AG09309 (cell line): ENCODE measurements at places on chromosomes 2 and 18.

DNA sequence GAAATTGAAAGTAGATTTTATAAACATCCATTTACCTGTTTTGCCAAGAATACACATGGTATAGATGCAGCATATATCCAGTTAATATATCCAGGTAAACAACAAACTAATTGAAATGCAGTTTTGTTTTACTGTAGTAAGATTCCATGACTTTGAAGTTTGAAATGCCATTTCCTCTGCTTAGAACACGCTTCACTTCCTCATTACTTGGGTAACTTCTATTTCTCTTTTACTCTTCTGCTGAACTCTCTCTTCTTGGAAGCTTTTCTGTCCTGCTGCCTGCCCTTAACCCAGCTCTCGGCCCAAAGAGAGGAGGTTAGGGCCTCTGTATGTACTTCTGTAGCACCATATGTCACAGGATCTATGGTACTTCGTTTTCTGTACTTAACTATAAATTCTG is 14.1 kb upstream of the IL1RL2 start:
- no peak for DNase-seq

DNA sequence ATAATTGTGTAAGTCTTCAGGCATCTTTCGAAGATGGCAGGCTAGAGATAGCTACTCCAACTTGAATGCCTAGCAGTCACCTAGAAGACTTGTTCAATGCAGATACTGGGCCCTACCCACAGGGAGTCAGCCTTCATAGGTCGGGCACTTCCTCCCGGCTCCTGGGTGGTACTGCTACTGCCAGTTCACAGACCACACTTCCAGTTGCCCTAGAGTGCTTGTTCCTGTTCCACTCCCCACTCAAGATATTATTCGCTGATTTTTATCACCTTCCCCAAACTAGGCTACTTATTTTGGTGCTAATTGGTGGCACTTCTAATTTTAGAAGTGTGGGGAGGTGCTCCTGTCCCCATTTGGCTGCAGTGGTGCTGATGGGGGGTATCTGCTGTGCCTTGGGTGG is 34.2 kb downstream of the INPP4A start:
- no peak for DNase-seq

DNA sequence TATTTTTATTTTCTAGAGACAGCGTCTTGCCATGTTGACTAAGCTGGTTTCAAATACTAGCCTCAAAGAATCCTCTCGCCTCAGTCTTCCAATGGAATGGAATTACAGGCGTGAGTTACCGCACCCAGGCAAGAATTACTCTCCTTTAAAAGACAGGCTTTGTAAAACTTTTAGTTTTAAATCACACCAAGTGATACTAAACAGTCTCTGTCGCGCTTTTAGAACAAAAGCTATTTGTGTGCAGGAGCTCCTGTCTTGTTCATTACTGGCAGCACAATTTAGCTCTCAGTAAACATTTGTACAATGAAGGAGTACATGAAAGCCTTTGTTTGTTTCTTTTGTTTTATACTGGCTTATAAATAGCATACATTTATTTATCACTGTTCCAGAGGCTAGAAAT is 1719.2 kb upstream of the PIK3C3 start:
- no peak for DNase-seq

GRCh38 chr2:88556026-88556425 is 71.2 kb downstream of the EIF2AK3 start:
- DNase-seq, result no peak

- no peak for DNase-seq
These were observed 67.7 kb upstream of the ITGA4 start for GRCh38 chr2:181389524-181389923.

DNA sequence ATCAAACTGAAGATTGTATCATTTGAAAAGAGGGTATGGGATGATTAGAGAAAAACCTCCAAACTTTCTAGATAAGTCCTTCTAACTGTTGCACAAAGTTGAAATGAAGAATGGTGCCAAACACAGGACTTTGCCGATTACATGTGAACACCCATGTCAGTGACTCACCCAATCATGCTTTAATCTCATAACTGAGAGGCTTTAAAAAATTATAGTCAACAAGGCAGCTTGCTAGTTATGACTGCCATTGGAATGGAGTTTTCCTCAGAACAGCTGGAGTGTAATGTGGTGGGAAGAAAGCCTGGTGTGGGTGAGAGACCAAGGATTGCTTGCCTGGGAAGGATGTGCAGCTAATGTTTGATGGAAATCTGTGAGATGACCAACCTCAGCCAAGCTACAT is 98.2 kb upstream of the ALPP start:
- DNase-seq, result no peak

- DNase-seq, result no peak
These were observed 47.9 kb downstream of the RAB3GAP1 start for GRCh38 chr2:135099802-135100483.

- DNase-seq, result no peak
These were observed 17.9 kb upstream of the ALPI start for GRCh38 chr2:232438091-232438490.

DNA sequence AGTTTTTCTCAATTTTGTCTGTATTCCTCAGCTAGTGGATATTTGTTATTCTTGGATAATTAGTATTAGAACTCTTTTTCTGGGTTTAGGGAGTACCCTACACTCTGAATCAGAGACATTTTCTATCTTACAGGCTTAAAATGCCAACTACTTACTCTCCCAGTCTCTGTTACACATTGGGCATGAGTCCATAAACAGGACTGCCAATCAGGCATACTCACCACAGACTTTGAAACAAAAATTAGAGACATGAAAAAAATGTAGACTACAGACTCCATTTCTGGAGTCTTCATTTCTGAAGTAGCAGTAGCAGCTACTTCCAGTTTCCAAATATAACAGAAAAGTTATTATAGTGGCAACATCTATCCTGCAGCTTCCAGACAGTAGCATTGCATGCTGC is 279.7 kb downstream of the MBD5 start:
- no peak for DNase-seq

GRCh38 chr2:235698028-235698427 is 204.2 kb downstream of the AGAP1 start:
- no peak for DNase-seq

DNA sequence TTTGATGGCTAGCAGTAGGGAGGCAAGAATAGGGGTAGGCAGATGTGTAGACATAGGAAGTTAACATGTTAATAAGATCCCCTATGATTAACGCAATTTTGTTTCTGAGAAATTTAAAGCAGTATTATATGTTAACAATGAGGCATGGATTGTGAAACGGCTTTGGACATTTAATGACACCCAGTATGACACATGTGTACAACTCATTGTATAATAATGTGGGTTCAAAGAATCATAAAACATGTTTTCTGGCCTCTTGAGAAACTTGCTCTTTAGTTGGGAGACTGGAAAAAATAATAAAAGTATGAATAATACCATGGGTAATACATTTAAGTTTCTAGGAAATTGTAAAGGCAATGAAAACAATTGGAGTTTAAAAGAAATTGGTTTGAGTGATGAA is 332.1 kb upstream of the CDH20 start:
- DNase-seq, result peak; percentile 8

- no peak for DNase-seq
These were observed 65.1 kb downstream of the SMIM21 start for GRCh38 chr18:75362435-75362834.

DNA sequence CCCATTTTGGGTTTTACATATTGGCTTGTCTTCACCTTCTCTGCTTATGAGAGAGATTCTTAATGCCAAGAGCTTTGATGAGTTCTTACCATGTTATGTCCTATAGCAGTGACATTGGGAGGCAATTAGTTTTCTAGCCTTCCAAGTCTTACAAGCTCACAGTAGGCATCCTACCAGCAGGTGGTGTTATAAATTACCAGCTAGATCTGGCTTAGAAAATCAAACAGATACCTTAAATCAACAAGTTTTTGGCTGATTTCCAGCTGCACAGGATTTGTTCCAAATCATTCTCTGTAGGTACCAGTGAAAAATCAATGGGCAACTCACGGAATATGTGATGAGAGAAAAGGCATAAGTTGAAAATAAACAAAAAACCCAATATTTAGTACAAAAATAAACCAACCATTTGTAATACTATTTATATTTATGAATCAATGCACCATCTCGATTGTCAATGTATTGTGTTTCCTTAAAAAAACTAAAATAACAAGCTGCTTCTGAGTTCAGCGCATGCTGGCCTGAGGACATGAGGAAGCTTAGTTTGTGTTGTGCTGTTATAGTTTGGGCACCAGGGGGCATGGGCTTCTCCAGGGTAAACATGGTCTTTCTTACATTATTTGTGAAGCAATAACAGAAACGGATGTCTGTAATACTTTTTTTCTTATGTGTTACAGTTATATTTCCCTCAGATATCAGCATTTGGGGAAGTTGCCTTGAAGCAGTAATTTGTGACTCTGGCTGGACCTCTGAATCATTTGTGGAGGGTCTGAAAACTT is 34.1 kb upstream of the NXPH2 start:
- DNase-seq, result no peak

DNA sequence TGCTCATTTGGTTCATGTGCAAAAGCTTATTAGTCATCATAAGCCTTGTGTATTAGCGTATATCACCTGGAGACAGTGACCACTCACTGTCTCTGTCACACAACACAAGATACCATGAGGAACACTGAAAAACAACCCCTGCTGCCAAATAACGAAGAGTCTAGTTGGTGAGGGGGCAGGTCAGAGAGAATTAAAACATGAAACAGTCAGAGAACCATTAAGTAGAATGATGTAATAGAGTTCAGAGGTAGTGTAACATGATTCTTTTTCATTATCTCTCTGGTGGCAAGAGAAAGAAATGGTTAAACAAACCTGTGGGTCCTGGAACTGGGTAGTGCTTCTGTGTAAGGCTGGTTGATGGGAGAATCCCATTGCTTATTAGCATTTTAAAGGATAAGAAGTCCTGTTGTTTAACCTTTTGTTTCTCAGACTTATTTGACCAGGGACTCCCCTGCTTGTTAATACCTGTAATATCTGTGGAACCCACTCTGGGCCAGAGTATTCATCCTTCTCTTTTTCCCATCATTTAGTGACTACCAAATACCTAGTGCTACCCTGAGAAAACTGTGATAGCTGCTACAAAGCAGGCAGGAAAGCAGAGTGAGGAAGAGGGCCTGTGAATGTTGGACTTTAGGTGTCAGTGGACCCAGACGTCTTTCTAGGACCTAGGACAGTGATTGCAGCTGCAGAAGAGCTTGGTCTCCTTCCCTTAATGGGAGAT is 38.0 kb downstream of the PTRHD1 start:
- no peak for DNase-seq

GRCh38 chr2:19225931-19226330 is 132.5 kb downstream of the OSR1 start:
- no peak for DNase-seq

DNA sequence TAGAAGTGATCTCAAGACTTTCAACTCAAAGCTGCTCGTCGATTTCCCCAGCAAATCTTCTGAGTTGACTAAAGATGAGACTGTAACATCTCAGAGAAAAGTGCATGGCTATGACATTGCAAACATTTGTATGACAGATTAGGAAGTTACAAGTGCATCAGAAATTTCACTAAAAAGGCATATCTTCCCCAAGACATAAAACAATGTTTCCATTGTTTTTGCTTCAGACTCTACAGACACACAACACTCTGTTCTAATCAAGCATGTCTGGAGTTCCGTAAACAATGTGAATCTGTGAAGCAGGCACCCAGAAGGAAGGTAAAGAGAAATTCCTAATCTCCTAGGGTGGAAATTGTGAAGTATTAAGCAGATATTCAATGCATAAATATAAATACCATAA is 144.6 kb upstream of the LYPD1 start:
- DNase-seq, result no peak

DNA sequence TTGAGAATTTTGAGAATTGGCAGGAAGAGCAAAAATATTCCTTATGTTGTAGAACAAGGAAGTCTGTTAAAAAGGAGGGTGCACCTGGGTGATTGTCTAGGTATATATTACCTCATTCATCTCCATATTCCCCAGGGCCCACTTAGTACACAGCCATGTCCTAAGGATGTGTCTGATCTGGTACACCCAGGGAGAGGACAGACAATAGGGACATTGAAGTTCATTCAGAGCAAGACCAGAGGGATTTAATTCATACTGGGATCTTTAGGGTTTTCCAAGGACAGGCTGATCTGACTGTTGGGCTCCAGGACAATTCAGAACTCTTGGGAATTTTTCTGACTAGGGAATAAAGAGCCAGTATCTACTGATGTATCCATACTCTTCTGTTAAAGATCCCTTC is 112.1 kb downstream of the PHLPP1 start:
- DNase-seq, result no peak

GRCh38 chr2:233789554-233789953 is 11.4 kb downstream of the MROH2A start:
- DNase-seq, result no peak

DNA sequence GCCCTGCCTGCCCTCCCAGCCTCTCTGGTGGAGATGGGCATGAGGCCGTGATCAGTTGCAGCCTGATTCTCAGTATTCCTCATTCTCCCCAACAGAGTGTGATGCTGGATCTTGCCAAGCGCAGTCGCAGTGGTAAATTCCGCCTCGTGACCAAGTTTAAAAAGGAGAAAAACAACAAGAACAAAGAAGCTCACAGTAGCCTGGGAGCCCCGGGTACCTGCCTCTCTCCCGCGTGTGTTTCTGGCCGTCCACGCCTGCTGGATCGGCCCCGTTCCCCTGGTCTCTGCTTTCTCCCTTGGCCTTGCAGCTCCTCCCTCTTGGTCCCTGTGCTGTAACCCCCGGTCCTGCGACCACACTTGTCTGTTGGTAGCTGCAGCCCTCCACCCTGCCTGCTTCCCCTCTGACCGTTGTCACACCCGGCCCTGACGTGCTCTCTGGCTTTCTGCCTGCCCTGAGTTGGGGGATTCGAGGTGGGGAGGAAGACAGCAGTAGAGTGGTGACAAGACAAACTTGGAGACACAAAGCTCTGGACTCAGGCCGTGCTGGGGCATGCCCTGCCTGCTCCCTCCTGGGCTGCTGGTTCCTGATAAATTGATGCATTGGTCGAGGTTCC is 99.5 kb downstream of the USP40 start:
- DNase-seq, result no peak

GRCh38 chr2:229170916-229171315 is 100.2 kb downstream of the PID1 start:
- no peak for DNase-seq

- DNase-seq, result no peak
These were observed 49.4 kb downstream of the AQP12A start for GRCh38 chr2:240741091-240741490.

DNA sequence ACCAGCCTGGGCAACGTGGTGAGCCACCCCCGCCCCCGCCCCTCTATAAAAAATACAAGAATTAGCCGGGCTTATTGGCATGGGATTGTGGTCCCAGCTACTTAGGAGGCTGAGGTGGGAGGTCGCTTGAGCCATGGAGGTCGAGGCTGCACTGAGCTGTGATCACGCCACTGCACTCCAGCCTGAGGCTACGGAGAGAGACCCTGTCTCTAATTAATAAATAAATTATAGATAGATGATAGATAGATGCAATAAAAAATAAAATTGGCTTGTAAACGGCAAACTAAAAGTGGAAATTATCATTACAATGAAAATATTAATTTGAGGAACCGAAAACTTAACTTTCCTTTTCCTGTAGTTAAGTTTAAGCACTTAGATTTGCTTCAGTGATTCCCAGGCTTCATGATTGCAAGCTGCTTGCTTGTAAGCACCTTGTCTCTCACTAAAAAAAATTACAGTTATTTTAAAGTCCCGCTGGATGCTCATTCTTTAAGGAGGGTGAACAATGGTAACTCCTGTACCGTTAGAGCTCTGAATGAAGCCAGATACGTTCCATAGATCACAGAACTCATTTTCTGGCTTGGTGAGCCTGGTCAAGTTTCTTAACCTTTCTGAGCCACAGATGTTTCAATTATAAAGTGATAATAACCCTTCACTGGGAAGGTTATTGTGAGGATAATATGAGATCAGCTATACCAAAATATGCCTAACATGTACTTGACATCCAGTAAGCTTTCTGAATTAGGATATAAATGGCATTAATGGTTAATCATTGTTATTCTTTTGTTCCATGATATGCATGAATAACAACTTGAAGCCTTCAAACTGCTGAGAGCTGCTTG is 9.3 kb upstream of the NARS1 start:
- no peak for DNase-seq
